Dermis blood vessel endothelial cell (primary cell): ENCODE measurements at places on chromosomes 3 and 15.

GRCh38 chr15:52191207-52191606, at the start of gene GNB5:
Gene GNB5, minus strand, starts transcription at chr15:52191392. Its CDS starts 6,716 bp downstream, at chr15:52184676.
- DNase-seq, result no peak

DNA sequence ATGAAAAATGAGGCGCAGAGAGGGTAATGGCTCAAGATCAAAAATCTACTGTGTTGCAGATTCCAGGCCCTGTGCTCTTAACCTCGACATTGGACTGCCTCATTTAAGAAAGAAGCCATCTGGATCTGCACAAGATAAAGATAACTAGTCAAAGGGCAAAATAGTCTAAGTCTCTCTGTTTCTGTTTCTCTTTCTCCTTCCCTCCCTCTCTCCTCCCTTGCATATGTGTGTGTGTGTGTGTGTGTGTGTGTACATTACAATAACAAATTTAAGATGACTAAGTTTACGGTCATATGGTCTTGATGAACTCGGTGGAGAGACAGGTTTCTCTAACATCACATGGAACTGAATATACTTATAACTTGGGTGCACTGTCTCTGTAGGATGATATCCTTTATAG, 69.2 kb downstream of the MEIS2 start:
- no peak for DNase-seq

- DNase-seq, result no peak
Measured at GRCh38 chr3:107024551-107025026, 352.6 kb upstream of the CCDC54 start.

DNA sequence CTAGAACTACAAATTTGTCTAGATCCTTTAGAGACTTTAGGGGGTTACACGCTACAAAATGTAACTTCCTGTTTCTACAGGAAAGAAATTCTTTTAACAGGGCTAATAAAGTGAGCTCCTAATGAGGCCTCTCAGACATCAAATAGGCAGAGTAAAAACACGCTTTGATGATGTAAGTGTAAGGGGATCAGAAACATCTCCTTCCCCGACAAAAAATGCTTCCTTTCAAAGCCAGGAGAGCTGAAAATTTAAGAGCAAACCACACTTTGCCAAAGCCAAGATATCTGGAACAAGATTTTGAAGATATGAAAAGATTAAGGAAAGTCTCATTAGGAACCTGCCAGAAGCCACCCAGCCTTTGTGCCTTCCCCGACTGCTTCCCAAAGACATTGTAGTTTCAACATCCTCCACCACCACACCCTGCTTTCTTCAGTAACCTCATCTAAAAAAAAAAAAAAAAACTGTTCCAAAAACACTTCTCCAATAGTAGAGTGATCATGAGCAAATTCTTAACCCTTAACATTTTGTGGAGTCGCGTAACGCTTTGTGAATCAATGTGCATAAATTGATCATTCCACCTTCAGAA, 505.0 kb upstream of the THBS1 start:
- no peak for DNase-seq

GRCh38 chr3:129625072-129625874, 18.8 kb upstream of the PLXND1 start:
- DNase-seq, result peak; percentile 68

DNA sequence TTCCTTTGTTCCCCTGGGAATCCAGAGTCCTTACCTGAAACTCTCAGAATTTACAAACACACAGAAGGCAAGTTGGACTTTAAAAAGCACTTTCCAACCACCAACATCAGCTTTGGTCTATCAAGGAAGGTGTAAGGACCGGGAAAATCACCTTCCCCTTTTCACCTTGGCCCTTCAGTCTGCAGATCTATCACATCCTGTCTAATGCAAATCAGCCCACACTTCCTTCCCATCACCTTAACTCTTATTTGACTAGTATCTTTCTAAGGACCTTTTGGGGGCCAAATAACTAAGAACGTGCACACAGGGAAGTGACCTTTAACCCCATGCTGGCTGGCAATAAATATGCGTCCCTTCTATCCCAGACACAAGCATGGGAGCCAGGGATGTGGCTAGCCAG, 320.6 kb downstream of the ARRDC4 start:
- no peak for DNase-seq

DNA sequence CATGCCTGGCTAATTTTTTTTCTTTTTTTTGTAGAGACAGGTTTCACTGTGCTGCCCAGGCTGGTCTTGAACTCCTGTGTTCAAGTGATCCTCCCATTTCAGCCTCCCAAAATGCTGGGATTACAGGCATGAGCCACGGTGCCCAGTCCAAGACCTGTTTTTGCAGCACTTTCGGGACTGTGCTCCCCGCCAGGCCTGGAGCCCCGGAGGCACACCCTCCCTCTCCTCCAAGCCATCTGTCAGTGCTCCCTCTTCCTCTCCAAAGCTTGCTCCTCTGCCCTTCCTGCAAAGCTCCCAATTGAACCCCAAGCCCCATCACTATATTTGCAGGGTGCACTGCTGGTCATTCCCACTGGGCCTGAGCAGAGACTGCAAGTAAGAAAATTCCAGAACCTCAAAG, 98.1 kb downstream of the CORO2B start:
- no peak for DNase-seq

GRCh38 chr15:79844221-79844620, 52.6 kb downstream of the MTHFS start:
- no peak for DNase-seq

GRCh38 chr15:101206176-101206591, 45.7 kb downstream of the CHSY1 start:
- DNase-seq, result peak; percentile 71

GRCh38 chr3:32961189-32961715, 9.8 kb downstream of the CCR4 start:
- no peak for DNase-seq

GRCh38 chr15:92902737-92903593, 2.8 kb downstream of the CHD2 start:
- peak; percentile 45 for DNase-seq

- DNase-seq, result no peak
Measured at GRCh38 chr3:120396469-120396868, 47.3 kb upstream of the LRRC58 start.

DNA sequence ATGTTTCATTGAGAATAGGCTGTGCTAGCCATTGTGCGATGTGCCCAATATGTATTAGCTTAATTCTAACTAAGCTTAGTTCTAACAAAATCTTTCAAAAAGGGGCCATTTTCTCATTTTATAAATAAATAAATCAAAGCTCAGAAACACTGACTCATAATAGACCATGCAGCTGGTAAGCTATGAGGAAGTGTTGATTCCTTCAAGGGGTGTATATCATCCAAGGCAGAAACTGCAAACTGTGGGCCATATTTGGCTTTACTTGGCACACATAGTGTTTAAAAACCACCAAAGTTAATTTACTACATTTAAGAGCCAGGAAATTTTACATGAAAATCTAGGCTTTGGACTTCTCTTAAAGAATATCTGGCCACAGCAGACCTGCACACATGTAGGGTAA, 136.5 kb downstream of the ZNF621 start:
- no peak for DNase-seq

GRCh38 chr15:38195191-38195901, 57.3 kb upstream of the SPRED1 start:
- DNase-seq, result no peak

DNA sequence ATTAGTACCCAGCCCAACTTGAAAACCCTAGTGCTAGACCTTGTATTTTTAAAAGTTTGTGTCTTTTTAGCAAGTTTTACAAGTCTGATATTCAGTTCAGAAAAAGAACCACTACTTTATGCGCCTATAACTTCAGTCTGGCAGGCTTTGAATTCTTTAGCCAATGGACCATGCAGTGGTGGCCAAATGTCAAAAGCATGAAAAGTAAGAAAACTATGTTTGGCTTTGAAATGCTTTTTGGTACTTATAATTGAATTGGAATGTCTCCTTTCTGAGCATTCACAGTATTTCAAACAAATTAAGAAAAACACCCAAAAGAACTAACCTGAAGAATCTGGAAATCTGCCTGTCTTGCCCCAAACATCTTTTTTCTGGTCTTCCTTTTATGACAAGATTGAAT, 12.8 kb downstream of the WDR48 start:
- no peak for DNase-seq

GRCh38 chr15:73794443-73795133, 41.4 kb upstream of the INSYN1 start:
- peak; percentile 7 for DNase-seq
